Stimulated activated CD4-positive, alpha-beta T cell treated with anti-CD3 and anti-CD28 coated beads, TNF-alpha, amount 100 ng/mL, for 1 hour (primary cell): ENCODE measurements at places on chromosomes 7 and 10.

- no peak for DNase-seq
Measured at GRCh38 chr10:62894156-62894555, 78.0 kb upstream of the EGR2 start.

GRCh38 chr10:17077890-17078289, 51.7 kb downstream of the CUBN start:
- DNase-seq = no peak

DNA sequence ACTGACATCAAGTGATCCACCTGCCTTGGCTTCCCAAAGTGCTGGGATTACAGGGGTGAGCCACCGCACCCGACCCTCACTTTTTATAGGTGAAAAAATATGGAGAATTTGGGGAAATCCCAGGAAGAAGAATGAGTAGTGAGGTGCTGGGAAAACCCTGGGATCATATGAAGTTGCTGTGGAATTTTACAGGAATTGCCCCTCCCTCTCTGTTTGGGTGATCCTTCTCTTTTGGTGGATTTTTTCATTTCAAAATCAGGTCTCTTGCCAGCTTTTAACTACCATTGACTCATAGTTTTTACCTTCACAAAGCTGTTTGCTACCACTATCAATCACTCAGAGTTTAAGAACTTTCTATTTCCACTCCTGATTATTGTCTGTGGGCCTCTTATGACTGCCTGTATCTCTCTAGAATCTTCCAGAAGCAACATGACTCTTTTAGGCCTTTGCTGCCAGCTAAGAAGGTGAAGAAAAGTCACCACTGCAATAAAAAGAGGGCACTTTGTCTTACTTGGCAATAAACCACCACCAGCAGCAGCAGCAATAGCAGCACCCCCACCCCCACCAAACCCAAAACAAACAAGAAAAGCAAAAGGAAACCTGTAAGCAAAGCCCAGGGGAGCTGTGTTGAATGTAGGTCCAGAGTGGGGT, 4.0 kb upstream of the GIMAP8 start:
- DNase-seq = no peak

- no peak for DNase-seq
Measured at GRCh38 chr10:48332166-48332870, 25.8 kb downstream of the MAPK8 start.

- no peak for DNase-seq
Measured at GRCh38 chr7:113521468-113521867, 397.3 kb downstream of the PPP1R3A start.

DNA sequence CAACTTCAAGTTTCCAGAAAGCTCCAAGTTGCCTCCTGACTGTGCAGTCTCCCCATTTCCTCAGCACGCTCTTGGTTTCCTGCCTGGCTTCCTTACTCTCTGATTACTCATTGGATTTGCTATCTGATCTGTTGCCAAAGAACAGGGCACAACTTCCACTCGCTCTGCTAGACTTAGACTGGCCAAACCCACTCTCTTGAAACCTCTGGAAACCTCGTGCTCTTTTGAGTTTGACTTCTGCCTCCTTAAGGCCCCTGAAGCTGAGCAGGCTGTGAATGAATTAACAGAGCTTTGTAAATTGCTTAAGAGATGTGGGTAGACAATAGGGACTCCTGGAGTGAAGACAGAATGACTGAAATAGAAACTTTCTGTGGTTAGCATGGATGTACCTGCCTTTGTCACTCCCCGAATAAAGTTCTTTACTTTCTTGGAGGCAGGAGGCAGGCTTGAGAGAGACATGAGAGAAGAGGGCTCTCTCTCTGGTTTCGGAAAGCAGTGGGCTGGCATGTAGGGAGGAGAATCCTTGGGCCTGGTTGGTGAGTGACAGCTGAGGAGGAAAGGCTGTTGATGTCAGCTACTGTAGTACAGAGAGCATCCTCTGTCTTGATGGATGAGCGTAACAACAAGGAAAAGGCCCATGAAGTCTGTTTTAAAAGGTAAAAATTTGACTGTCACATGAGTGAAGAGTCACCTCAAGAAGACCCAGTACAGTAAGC, 70.8 kb downstream of the CHN2 start:
- no peak for DNase-seq

- no peak for DNase-seq
Measured at GRCh38 chr10:23324351-23324750, 20.2 kb downstream of the C10orf67 start.

- DNase-seq = no peak
Measured at GRCh38 chr7:4772306-4772705, 3.1 kb upstream of the AP5Z1 start.

DNA sequence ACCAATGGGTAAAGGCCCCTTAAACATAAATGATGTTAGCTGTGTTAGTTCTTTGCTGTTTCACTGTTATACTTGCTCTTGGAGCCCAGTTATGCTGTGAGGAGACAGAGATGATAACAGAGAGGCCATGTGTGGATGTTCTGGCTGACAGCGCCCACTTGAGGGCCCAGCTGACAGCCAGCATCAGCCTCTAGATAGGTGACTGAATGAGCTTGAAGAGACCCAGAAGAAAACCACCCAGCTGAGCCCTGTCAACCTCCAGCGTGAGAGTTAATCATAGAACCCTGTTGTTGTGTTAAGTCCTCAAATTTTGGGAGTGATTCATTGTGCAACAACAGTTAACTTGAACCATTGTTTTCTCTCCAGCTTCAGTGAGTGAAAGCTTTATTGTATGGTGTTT, 91.7 kb downstream of the GLRX3 start:
- no peak for DNase-seq

DNA sequence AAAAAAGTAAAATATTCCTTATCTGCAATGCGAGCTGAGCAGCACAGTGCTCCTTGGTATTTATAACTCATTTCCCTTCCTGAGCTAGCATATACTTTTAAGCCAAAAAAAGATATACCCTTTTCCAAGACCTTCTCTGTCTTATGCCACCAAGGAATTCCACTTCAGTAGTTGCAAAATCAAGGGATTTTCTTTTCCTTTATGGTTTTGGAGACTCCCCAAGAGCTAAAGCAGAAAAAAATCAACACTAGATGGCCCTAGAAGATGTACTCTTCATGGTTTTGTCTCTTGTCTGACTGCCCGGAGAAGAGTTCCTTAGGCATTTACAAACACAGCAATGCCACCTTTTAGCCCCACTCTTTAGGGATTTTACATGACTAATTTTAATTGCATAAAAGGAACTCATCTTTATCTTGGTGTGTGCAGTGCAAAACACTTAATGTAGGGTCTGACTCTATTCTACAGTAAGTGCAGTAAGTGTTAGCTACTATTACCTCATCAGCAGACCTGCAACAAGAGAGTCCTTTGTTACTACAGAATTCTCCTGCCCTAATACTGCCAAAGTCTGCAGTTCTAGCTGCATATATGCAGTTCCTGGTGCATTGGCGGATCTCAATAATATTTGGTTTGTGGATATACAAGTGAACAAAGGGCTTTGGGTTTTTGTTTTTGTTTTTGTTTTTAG, 443.3 kb downstream of the GFRA1 start:
- DNase-seq = no peak
